ENCODE measurements at places on chromosomes 3 and 15.

- DNase-seq = no peak
Measured at GRCh38 chr15:43302205-43302817, 28.1 kb downstream of the LCMT2 start.

DNA sequence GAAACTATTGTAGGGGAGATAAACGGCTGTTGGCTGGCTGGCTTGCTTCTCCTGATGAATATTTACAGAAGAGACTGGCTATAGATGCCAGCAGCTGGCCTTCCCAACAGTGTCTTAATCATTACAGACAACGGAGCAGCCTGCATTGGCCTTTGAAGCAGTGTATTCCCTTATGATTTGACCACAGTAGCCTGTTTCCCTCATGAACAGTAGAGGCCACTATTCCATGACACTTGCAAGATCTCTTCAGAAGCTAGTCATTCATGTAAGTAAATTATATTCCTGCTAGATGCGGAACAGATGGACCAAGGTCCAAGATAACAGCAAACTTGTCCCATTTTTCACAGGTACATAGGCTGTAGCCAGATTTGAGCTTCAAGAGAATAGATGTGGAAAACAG, 47.3 kb downstream of the TMCO5A start:
- DNase-seq = no peak

GRCh38 chr15:40695469-40695890, 506 bp downstream of the RAD51 start:
- DNase-seq = peak; percentile 69

DNA sequence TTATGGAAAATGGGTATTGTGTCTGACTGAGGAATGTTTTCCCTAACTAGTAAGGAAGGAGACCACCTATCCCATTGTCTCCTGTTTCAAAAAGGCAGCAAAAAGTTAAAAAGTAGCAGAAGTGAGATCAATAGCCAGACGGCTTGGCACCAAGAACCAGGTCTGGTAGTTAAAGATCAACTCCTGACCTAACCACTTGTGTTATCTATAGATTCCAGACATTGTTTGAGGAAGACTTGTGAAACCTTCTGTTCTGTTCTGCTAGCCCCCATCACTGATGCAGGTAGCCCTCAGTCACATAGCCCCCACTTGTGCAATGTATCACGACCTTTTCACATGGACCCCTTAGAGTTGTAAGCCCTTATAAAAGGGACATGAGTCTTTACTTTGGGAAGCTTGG, 46.3 kb upstream of the C2CD4B start:
- DNase-seq = no peak

DNA sequence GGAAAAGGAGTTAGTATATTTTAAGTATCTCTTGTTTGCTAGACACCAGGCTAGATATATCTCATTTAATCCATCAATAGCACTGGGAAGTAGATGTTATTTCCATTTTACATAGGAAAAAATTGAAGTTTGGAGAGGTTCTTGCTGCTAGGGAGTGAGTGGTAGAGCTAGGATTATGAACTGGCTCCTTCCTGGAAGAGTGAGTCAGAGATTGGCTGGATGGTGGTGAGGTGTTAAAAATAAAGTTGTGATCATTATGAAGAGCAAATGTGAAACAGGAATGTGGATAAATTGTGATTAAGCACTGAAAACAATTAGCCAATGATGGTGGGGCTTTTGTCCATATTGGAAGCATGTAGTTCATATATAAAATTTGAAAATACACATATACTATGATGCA, 234.2 kb downstream of the WNT5A start:
- no peak for DNase-seq

GRCh38 chr3:108780235-108780634, 23.0 kb upstream of the RETNLB start:
- no peak for DNase-seq

GRCh38 chr3:60552581-60552980, 698.7 kb downstream of the FHIT start:
- DNase-seq = no peak

- no peak for DNase-seq
Measured at GRCh38 chr15:92811148-92811913, 88.8 kb upstream of the CHD2 start.

GRCh38 chr3:106263011-106263410, 394.2 kb upstream of the CBLB start:
- no peak for DNase-seq

DNA sequence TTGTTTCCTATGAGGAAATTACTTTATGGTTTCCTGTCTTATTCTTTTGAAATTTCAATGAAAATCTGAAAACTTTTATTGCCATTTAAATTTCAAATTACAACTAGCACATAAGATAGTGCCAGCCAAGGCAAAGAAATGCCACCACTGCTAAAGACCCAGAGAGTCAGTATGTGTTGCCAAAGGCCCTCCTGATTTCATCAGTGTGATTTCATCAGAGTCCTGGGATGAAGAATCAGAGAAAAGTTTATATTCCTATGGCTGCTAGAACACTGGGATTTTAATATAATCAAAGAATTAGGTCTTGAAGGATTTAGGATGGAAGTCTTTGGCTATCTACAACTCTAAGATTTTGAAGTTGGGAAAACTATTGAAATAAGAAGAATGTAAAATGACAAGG, 434.2 kb upstream of the CCDC54 start:
- no peak for DNase-seq

GRCh38 chr15:68349151-68349550, 71.6 kb downstream of the FEM1B start:
- no peak for DNase-seq

DNA sequence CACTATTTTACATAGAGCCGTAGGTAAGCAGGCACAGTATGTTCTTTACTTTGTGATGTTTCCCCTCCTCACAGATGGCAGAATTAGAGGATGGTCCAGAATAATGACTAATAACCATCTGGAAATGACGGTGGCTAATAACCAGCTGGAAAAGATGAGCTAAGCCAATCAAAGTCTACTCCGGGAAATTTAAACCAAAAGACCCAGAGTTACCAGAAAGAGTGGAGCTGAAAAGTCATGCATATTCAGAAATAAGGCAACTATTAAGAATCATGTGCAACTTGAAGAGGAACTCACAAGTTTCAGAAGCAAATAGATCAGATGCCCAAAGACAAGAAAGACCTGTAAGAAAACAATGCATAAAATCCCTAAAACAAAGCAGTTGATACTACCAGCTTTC, 33.6 kb downstream of the DMXL2 start:
- DNase-seq = no peak

DNA sequence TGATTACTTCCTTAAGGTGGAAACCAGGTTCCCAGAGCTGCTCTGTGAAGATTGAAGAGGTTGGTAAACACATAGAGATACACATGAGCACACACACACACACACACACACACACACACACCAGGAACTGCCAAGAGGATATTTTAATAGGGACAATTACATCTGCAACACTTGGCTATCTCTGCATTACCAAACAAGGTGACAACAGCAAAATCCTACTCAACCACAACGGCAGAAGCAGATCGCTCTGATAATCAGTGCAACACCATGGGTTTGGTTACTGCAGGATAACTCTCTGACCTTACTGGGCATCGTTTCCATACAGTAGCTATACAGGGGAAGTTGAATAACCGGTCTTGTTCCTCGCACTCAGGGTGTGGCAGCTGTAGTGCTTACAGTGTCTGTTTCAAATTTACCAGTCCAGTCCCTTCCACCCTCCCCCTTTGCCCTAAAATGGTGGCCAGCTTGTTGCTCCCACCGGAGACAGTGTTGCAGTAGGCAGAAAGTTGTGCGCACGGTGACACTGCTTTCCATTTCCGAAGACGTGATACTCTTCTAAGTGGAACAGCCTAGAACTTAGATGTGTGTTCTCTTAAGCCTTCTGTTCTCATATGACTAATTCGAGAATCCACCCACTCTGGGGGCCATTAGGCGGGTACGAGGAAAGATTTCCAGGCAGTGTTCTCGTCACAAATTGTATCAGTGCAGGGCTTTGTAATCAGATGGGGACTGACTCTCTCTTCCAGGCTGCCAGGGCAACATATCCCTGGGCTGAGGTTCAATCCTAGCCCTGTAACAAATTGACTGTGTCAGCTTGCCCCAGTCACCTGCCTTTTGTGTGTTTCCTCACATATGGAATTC, 176.2 kb downstream of the P3H2 start:
- DNase-seq = no peak

- no peak for DNase-seq
Measured at GRCh38 chr15:100536733-100537132, 8.0 kb upstream of the CERS3 start.

GRCh38 chr3:65352951-65353350, 665.2 kb upstream of the ADAMTS9 start:
- DNase-seq = no peak

DNA sequence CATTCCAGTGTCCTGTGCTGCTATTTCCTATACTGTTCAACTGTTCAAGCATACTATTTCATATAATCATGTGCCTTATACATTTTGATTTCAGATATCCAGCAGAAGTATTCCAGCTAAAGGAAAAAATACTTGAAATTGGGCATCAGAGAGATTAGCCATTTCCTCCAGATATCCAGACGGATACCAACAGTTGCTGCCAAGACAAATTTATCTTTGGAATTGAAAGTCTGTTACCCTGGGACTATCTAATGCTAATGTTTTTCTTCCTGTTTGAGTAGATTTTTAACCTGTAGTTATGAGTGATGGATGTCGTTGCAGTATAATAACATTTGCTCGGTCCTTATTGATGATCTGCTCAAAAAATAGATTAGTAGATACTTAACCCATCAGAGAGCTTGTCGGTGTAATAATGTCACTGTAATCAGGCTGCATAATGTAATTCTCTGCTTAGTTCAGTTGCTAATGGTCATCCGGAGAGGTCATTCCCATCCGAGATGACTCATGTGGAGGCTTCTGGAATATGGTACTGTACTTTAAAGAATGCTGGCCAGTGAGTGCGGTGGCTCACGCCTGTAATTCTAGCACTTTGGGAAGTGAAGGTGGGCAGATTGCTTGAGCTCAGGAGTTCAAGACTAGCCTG, 51.5 kb downstream of the TIMP4 start:
- no peak for DNase-seq

- no peak for DNase-seq
Measured at GRCh38 chr3:111539351-111540331, 2.4 kb upstream of the CD96 start.

GRCh38 chr3:150124142-150124541, 153.4 kb upstream of the PFN2 start:
- DNase-seq = no peak

GRCh38 chr3:128946411-128946810, 47.5 kb downstream of the CFAP92 start:
- DNase-seq = no peak

GRCh38 chr15:91192285-91192684, 92.2 kb downstream of the SV2B start:
- peak; percentile 14 for DNase-seq

Measured in GM13976 (cell line).